ENCODE measurements at places on chromosomes 11 and 22.

GRCh38 chr11:59259047-59259446 is 46.3 kb upstream of the MPEG1 start:
- no peak for DNase-seq

GRCh38 chr11:12261551-12261950 is 115.8 kb upstream of the PARVA start:
- DNase-seq: no peak

DNA sequence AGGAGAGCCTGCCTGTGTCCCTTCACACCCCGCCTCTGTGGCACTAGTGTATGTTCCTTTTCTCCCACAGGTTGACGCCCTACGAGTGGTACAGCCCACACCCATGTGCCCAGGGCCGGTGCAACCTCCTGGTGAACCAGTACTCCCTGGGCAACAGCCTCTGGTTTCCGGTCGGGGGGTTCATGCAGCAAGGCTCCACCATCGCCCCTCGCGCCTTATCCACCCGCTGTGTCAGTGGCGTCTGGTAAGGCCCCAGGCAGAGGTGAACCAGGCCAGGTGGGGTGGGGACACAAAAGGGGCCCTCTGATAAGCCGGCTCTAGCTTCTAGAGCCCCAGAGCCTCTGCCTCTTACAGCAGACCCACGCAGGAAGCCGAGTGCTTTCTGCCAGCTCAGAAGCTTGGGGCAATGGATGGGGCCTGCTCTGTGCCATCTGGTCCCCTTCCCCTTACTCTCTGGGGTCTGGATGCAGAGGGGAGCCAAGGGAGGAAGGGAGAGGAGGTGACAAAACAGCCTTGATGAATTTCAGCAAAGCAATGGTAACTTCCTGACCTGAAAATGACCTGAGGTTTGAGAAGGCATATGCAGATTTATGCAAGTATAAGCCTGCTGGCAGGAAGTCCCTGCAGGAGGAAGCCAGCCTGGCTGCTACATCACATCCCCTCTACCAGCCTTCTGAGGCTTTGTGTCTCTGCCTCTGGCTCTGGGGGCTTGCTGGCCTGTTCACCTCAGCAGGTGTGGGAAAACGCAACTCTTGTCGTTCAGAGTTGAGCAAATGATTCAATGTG is 67.0 kb upstream of the TBCEL start:
- no peak for DNase-seq

GRCh38 chr22:33112580-33112979 is 54.4 kb upstream of the SYN3 start:
- DNase-seq: no peak

- no peak for DNase-seq
These were observed 23.0 kb downstream of the CCDC15 start for GRCh38 chr11:124977006-124977405.

GRCh38 chr11:16809886-16810668 is 71.6 kb downstream of the C11orf58 start:
- DNase-seq: no peak
